Fibroblast of upper back skin (primary cell): ENCODE measurements at places on chromosomes 7 and 10.

DNA sequence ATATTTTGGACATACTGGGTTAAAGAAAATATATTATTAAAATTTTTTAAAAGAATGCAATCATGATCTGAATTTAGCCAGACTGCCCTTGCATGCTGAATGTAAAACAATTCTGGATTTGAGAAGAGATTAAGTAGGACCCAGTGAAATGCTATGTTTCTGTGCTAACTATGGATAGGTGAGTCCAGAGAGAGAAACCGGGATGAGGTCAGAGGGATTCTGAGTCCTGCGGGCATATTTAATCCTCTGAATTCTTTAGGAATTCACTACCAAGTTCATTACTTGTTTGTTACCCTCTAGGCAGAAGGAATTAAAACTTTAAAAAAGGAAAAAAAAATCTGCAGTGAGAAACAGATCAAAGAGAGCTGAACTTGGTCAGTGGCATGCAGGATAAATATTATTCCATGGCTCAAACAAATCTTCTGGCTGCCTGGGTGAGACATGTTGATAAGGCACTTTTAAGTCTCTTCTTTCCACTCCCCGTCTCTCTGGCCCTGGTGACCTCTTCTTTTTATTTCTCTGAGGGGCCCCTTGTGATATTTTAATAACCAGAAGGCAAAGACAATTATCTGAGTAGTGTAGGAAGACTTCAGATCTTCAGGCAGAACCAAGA, 50.2 kb upstream of the LYZL1 start:
- no peak for DNase-seq

DNA sequence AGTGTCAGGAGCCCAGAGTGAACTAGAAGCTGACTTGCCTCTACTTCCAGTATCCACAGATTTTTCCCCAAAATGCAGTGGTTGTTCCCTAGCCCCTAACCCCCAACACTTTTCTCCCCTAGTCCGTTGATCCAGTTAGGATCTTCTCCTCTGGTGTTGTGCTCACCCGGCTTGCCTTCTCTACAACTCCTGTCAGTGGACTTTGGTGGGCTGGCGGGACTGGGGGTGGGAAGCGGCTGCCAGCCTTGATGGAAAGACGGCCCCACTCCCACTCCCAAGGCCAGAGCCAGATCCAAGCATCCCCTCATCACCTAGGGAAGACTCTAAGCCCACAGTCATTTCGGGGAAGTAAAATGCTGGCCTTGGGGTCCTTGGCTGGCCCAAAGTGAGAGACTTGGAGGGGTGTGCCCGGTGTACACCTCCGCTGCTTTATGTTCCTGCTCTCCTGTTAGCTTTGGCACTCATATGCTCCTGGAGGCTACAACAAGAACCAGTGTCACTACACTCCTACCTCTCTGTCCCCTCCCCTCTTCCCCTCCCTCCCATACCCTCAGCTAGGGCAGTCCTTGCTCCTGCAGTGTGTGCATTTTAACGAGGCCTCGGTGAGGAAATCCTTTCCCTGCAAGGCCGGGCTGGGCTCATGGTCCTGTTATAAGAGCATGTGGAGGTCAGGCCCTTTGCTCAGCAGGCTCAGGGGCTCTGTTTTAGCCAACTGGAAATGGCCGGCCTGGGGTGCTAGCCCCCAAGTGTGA, 930 bp upstream of the HOXA10 start:
- no peak for DNase-seq

DNA sequence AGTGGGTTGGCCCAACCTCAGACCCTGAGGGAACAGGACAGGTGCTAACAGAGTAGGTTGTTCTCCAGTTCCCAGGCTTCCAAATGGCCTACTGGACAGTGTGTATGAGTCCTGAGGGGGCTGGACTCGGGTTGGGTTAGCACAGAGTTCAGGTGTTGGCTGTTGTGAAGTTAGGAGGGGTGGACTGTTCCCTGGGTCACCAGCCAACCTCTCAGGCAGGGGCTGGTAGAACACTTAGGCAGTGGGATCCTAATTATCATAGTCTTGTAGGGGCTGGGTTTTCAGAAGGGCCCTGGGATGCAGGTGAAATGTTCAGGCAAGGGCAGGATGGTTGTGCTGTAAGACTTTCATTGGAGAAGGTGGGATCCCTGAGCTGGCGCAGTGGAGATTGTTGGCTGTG, 293.0 kb downstream of the ZWINT start:
- DNase-seq: no peak

DNA sequence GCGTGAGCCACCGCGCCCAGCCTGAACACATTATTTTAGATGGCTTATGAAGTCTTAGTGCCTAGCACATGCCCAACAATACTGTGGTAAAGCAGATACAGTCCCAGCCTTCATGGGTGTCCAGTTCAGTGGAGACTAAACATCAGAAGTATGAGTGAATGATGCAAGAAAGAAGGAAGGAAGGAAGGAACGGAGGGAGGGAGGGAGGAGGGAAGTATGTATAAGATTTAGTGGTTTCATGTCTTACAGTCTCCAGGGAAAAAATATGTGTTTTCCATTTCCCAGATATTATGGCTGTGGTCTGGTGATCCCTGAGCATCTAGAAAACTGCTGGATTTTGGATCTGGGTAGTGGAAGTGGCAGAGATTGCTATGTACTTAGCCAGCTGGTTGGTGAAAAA, 2.9 kb downstream of the AS3MT start:
- DNase-seq: peak; percentile 51

GRCh38 chr10:44322137-44322536, 62.8 kb downstream of the CXCL12 start:
- DNase-seq: no peak

- no peak for DNase-seq
Measured at GRCh38 chr10:72513910-72514309, 112.0 kb downstream of the MICU1 start.

- DNase-seq: no peak
Measured at GRCh38 chr7:71604818-71605414, 473.0 kb downstream of the GALNT17 start.

- DNase-seq: no peak
Measured at GRCh38 chr10:110783509-110784107, 88.1 kb upstream of the PDCD4 start.

DNA sequence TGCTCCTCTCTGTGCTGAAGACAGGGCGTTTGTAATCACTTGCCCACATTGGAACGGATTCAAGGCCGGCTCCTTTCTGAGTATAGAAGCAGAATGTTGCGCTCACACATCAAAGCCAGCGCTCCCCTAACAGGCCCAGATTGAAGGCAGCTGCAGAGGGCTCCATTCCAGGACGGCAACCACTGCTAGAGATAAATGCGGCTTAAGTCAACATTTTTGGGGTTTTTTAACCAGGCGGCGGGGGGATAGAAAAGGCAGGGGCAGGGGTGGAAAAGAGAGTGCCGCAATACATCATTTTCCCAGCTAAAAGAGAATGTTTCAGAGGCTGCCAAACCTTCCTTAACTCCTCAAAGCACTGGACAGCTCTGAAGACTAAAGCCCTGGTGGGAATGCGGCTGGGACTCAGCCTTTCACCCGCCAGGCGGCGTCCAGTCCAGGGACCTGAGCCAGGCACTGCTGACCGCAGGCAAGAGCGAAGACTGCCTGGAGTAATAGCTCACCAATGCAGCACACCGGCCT, 189.6 kb downstream of the TNS3 start:
- peak; percentile 99 for DNase-seq

- DNase-seq: no peak
Measured at GRCh38 chr7:40033826-40034225, 83.8 kb downstream of the CDK13 start.
